ENCODE measurements at places on chromosomes 6 and 20.

- H3K27me3 ChIP-seq = peaks cover 45% of the 10 kb centered on the region
- no peak for DNase-seq
- no peak overlapping the region for H3K27ac ChIP-seq
- H3K36me3 ChIP-seq = no peaks in the 10 kb centered on the region
- no peak overlapping the region for H3K4me3 ChIP-seq
Measured at GRCh38 chr20:46139908-46140482, 21.9 kb downstream of the CD40 start.

- H3K36me3 ChIP-seq = no peaks in the 10 kb centered on the region
- H3K27me3 ChIP-seq = no peaks in the 10 kb centered on the region
- no peak overlapping the region for H3K4me3 ChIP-seq
Measured at GRCh38 chr6:8342241-8342819, 93.0 kb downstream of the SLC35B3 start.

DNA sequence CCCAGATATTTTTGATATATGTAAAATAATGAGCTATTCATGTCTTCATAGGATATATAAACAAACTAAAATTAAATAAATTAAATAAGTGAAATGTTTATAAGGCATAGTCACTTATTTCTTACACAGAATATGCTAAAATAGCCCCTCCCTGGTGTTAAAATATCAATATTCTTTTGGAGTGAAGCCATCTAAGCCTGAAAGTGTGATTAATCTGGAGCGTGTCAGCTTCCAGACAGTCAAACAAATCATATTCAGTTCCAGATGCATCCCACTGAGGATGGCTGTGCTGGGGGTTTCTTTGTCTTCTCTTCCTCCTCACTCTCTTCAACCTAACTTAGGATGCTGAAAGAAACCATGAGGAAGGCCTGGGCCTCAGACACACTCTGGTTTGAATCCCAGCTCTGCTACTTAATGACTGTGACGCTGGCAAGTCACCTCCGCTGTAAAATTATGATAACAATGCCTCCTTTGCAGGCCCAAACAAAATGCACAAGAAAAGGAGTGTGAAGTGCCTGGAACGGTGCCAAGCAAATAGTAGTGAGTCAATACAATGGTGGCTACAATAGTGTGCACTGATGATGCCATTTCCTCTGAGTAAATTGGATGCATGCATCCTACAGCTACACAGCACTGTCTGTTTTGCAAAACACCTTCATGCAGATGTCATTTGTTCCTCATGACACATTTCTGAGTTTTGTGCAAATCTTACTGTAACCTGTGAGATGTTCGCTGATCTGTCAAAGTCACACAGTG, 161.4 kb downstream of the FOXC1 start:
- peak; percentile 44 for DNase-seq
- no peak overlapping the region for H3K4me3 ChIP-seq
- H3K27ac ChIP-seq = no peak overlapping the region
- H3K27me3 ChIP-seq = no peaks in the 10 kb centered on the region
- H3K4me1 ChIP-seq = peaks cover 16% of the 10 kb centered on the region
- no peaks in the 10 kb centered on the region for H3K36me3 ChIP-seq

GRCh38 chr6:17007749-17008148, 94.1 kb upstream of the STMND1 start:
- H3K4me3 ChIP-seq = no peak overlapping the region
- H3K4me1 ChIP-seq = peaks cover 3% of the 10 kb centered on the region
- H3K27ac ChIP-seq = no peak overlapping the region
- DNase-seq = no peak
- H3K36me3 ChIP-seq = no peaks in the 10 kb centered on the region

- peaks cover 61% of the 10 kb centered on the region for H3K27me3 ChIP-seq
- H3K4me3 ChIP-seq = no peak overlapping the region
- H3K27ac ChIP-seq = no peak overlapping the region
- no peaks in the 10 kb centered on the region for H3K4me1 ChIP-seq
Measured at GRCh38 chr6:44270526-44271405, 516 bp downstream of the TMEM151B start.

DNA sequence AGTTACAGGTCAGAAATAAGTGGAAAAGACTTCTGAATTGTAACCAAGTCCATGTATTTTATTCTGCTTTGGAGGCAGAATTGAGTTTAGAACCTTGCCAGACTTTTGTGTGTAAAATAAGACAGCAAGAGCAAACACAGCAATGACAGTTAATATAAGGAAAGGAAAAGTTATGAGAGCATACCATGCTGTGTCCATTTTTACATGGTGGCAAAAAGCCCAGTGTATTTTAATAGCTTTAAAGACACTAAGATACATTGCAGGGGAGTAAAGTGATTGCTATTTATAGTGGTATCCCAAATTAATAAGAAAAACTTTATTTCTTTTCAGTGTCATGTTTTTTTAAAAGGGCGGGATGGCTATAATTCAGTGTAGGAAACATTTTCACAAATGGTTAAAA, 45.2 kb downstream of the CDC5L start:
- DNase-seq = no peak
- no peaks in the 10 kb centered on the region for H3K27me3 ChIP-seq
- H3K36me3 ChIP-seq = peaks cover 3% of the 10 kb centered on the region
- peaks cover 2% of the 10 kb centered on the region for H3K4me1 ChIP-seq
- H3K4me3 ChIP-seq = no peak overlapping the region

- H3K27me3 ChIP-seq = no peaks in the 10 kb centered on the region
- no peak overlapping the region for H3K27ac ChIP-seq
- no peak overlapping the region for H3K4me3 ChIP-seq
- H3K36me3 ChIP-seq = no peaks in the 10 kb centered on the region
Measured at GRCh38 chr6:155036907-155037306, 41.8 kb downstream of the TIAM2 start.

- no peaks in the 10 kb centered on the region for H3K4me1 ChIP-seq
- no peak overlapping the region for H3K27ac ChIP-seq
- H3K36me3 ChIP-seq = no peaks in the 10 kb centered on the region
- H3K27me3 ChIP-seq = no peaks in the 10 kb centered on the region
Measured at GRCh38 chr6:6524951-6525350, 63.6 kb upstream of the LY86 start.

- no peak for DNase-seq
- peaks cover 18% of the 10 kb centered on the region for H3K4me1 ChIP-seq
- no peaks in the 10 kb centered on the region for H3K27me3 ChIP-seq
- H3K27ac ChIP-seq = no peak overlapping the region
- no peak overlapping the region for H3K4me3 ChIP-seq
Measured at GRCh38 chr6:42193491-42193894, 1.3 kb downstream of the GUCA1B start.

DNA sequence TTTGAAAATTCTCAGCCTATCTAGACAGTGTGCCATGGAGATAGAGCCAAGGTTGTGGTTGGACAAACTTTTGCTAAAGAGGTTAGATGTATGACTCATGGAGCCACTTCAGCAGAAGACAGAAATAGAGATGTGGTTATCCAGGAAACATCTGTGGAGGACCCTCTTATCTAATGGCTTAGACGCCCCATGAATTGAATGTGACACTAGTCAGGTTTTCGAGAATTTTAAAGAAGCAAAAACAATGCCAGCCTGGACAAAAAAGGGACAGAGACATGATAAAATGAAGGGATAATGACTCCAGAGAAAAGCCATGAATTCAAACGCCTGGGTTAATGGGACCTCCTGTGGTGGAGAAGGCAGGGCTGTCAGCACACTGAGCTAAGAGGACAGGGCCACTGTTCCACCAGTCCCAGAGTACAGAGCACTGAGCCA, 280.5 kb downstream of the CLVS2 start:
- H3K27ac ChIP-seq = no peak overlapping the region
- H3K36me3 ChIP-seq = no peaks in the 10 kb centered on the region
- DNase-seq = no peak
- no peak overlapping the region for H3K4me3 ChIP-seq
- H3K27me3 ChIP-seq = no peaks in the 10 kb centered on the region
- H3K4me1 ChIP-seq = no peaks in the 10 kb centered on the region

GRCh38 chr6:37903351-37904340, 84.1 kb downstream of the ZFAND3 start:
- H3K27me3 ChIP-seq = no peaks in the 10 kb centered on the region
- H3K4me3 ChIP-seq = no peak overlapping the region
- H3K36me3 ChIP-seq = no peaks in the 10 kb centered on the region
- peaks cover 2% of the 10 kb centered on the region for H3K4me1 ChIP-seq
- H3K27ac ChIP-seq = no peak overlapping the region
- DNase-seq = no peak
